Muscle of leg (tissue), 16 donors: ENCODE measurements at places on chromosomes 1 and 21. TPM values are rescaled to one million over a fixed set of nuclear protein-coding genes. Genes with fewer than 3 reads are reported as not detected.

DNA sequence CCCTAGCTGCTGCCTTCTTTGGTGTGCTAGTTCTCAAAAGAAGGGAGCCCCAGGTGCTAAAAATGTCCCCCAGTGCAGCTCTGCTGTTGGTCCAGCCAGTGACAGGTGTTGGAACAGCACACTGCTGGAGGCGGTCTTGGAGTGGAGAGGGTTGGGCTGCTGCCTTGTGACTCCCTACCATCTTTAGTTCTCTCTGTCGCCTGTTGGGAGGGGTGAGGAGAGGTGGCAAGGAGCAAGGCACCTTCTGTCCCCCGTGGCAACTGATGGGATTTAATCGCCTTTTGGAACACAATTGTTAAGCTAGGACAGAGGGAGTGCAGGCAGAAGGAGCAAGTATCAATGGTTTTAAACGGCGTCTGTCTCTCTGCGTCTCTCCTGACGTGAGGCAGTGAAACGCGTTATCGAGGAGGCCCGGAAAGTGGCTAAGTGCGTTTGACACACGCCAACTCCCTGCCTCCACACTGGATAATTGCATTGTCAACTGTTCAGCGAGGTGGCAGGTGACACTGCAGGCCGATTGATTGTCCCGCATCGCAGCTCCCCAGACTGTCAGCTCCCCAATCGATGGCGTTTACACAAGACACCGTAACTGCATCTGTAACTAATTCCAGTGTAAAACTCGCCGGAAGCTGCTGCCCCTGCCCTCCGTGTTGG is 34.0 kb downstream of the TMEM53 start:
- DNase-seq: peak; percentile 49
- H3K4me1 ChIP-seq: peaks cover 84% of the 10 kb centered on the region
- peaks cover 92% of the 10 kb centered on the region for H3K36me3 ChIP-seq
- no peaks in the 10 kb centered on the region for H3K27me3 ChIP-seq
- no peak overlapping the region for H3K4me3 ChIP-seq
- peak overlapping the region; percentile 65 for H3K27ac ChIP-seq

S100A8 gene
- total RNA-seq: 6.6 TPM

DNA sequence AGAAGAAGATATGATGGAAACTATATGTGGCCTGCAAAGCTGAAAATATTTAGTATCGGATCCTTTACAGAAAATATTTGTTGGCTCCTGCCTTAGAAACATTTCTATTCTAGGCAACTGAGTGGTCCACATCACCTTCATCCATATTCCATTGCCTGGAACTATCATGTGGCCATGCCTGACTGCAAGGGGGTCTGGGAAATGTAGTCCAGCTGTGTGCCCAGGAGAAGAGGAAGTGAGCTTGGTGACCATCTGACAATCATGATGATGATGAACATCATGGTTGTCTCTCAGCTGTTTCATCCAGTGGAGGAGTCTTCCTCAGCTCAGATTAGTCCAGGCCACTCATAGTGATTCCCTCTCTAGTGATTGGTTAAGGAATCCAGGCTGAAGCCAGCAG is 61.8 kb upstream of the IFNLR1 start:
- H3K36me3 ChIP-seq: no peaks in the 10 kb centered on the region
- no peak overlapping the region for H3K4me3 ChIP-seq
- H3K27ac ChIP-seq: no peak overlapping the region

GRCh38 chr1:182601416-182601786 is 2.8 kb downstream of the RGS16 start:
- H3K27me3 ChIP-seq: no peaks in the 10 kb centered on the region
- peak overlapping the region; percentile 56 for H3K27ac ChIP-seq
- peaks cover 36% of the 10 kb centered on the region for H3K4me1 ChIP-seq
- H3K4me3 ChIP-seq: peak overlapping the region; percentile 73
- H3K36me3 ChIP-seq: peaks cover 33% of the 10 kb centered on the region

DNA sequence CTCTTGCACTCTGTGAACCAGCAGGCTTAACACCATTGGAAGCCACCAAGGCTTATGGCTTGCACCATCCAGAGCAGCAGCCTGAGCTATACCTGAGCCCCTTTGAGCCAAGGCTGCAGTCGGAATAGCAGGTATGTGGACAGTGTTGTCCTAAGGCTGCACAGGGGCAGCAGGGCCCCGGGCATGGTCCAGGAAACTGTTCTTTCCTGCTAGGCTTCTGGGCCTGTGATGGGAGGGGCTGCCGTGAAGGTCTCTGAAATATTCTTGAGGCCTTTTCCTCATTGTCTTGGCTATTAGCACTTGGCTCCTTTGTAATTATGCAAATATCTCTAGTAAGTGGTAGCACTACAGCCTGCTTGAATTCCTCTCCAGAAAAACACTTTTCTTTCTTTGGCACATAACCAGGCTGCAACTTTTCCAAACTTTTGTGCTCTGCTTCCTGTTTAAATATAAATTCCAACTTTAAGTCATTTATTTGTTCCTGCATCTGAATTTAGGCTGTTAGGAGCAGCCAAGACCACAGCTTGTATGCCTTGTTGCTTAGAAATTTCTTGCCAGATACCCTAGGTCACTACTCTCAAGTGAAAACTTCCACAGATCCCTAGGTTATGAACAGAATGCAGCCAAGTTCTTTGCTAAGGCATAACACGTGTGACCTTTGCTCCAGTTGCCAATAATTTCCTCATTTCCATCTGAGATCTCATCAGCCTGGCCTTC is 5.2 kb downstream of the KRTAP20-4 start:
- H3K4me3 ChIP-seq: no peak overlapping the region
- peak; percentile 60 for DNase-seq
- no peaks in the 10 kb centered on the region for H3K4me1 ChIP-seq
- no peaks in the 10 kb centered on the region for H3K27me3 ChIP-seq
- no peaks in the 10 kb centered on the region for H3K36me3 ChIP-seq
- H3K27ac ChIP-seq: no peak overlapping the region

- H3K36me3 ChIP-seq: no peaks in the 10 kb centered on the region
- H3K4me1 ChIP-seq: peaks cover 1% of the 10 kb centered on the region
- H3K27ac ChIP-seq: no peak overlapping the region
- no peaks in the 10 kb centered on the region for H3K27me3 ChIP-seq
- no peak overlapping the region for H3K4me3 ChIP-seq
These were observed 200.9 kb downstream of the RPS6KC1 start for GRCh38 chr1:213251972-213252371.

DNA sequence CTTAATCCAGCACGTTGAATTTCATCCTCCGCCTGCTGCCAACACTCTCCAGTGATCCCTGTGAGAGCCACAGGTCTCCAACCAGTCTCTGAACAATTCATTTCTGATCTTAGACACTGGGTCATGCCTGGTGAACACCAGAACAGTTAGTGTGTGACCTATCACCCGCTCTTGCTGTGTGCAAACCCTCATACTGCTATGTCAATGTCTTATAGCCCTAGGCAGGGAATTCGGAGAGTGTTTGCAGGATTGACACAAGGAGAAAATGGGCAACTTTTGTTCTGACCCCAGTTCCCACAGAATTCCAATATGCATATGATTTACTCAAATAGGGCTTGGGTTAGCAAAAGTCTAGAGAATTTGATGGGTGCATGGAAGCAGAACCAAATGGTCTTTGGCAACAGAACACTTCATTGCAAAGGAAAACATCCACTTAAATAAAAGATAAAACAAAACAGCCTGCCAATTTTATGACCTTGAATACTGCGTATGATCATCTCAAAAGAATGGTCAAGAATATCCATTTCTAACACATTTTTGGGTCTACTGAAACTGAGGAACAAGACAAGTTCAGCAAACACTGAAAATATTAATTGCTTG is 23.0 kb upstream of the GUCA2B start:
- H3K4me3 ChIP-seq: no peak overlapping the region
- H3K36me3 ChIP-seq: no peaks in the 10 kb centered on the region
- no peak for DNase-seq
- H3K27ac ChIP-seq: no peak overlapping the region

DNA sequence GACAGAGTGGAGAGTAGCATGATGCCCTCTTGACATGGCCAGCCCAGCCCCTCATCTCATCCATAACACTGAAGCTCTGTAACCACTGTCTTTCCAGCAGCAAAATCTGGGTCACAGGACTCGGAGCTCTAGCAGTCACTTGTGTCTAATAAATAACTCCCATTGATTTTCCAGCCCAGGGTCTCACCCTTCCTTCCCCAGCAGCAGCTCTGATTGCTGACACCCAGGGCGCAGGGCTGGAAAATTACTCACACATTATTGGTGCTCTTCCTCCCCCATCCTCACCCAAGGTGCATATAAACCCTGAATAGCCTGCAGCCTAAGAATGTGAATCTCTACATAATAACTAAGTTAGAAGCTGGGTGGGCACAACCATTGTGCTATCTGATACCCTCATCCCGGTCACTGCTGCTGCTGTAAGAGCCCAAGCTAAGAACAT is 21.1 kb upstream of the OR10J5 start:
- H3K27ac ChIP-seq: no peak overlapping the region
- no peaks in the 10 kb centered on the region for H3K27me3 ChIP-seq
- H3K36me3 ChIP-seq: no peaks in the 10 kb centered on the region

- no peaks in the 10 kb centered on the region for H3K36me3 ChIP-seq
- H3K4me3 ChIP-seq: no peak overlapping the region
- DNase-seq: no peak
- H3K27me3 ChIP-seq: peaks cover 15% of the 10 kb centered on the region
- no peak overlapping the region for H3K27ac ChIP-seq
These were observed 96.4 kb downstream of the SYF2 start for GRCh38 chr1:25135909-25136308.
